ENCODE measurements at places on chromosomes 13 and 19.

DNA sequence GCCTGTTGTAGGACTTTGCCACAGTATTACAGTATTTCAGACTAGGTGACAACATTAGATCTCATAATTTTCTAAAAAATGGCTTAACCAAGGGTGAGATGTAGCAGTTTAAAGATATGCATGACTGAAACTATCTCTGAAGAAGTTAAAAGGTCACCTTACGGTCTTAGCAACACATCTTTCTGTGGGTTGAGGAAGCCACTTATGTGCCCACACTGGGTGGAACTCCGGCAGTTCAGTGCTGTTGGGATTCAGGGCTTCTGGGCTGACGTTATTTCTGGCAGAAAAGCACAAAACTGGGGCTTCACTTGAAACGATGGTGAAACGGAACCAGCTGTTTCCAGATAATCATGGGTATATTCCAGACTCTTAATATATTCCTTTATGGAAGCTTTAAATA lies 697.3 kb downstream of the PCDH9 start:
- DNase-seq = no peak

DNA sequence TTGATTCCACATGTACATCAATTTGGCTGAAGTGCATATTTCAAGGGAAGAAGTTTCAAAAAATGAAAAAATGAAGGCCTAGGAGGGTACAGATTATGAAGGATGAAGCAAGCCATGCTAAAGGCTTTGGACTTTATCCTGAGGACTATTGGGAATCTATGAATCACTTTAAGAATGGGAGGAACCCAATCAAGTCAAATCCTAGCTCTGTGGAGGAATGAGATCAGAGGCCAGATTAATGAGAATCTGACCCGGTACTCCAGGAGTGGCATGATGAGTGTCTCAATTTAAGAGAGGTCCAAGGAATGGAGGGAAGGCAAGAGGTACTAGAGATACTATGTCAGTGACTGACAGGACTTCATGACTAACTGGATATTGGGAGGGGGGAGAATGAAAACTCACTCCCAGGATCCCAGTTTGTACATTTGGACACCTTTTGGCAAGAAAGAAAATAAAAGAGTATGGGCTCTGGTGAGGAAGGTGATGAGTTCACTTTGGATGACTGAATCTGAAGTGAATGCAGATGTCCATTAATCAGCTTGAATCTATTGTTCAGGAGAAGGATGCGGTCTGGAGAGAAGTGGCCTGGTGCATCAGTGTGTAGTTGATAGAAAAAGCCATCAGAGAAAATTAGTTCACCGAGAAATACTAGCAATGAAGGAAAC lies 349.0 kb downstream of the EFNB2 start:
- DNase-seq = no peak

DNA sequence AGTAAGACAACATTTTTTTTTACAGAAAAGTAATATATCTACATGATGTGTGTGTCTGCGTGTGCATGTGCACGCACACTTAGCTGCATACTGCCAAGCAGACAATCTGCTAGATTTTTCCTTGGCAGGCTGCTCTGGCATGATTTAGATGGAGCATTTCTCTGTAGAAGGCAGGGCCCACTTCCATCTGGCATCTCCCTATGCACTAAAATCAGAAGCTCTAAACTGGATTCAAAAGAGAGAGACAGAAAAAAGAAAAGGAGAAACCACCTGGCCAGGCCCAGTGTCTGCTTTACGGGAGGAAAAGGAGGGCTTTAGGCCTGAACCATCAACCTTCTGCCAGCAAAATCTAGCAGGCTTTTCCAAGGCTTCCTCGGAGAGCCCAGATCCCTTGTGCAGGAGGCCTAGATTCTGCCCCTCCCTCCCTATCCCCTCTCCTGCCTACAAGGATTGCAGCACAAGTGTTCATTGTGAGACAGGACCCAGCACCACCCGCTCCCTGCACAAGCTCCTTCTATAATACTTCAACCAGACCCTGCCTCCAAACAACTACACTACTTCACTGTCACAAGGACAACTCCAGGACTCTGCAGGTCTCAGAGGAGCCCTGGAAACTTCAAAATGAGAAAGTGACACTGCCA lies 99.3 kb downstream of the DOCK9 start:
- DNase-seq = no peak

DNA sequence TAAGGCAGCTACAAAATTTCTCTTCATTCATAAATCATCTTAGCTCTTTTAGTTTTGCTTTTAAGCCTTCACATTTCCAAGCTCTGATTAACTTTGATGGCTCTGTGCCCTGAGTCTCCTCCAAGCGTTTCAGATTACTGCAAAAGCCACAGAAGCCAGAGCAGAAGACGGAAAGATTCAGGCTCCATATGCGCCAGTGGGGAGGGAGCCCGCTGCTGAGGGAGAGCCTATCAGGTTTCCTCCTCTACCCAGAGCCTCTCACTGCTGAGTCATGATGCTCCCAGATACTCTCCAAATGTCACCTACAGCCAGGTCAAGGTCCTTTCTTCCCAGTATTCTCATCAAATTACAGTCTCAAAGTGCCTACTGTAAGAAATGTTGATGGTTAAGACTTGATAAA lies 193.6 kb downstream of the RAP2A start:
- no peak for DNase-seq

DNA sequence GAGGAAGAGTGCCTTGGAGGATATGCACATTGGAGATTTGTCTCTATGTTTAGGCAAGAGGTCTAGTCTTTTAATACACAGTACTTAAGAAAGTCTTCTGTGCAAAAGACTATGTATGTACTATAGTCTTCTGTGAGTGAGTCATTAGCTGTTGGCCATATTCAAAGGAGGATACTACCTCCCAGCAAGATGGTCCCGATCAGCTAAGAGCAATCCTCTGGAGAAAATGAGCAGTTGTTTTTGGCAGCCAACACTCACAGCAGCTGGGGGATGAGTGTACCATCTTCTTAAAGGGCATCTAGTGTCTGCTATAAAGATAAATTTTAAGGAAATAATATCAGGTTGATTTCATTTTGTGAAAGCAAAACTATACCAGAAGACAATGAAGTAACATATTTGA lies 487.8 kb downstream of the KCTD12 start:
- DNase-seq = no peak

DNA sequence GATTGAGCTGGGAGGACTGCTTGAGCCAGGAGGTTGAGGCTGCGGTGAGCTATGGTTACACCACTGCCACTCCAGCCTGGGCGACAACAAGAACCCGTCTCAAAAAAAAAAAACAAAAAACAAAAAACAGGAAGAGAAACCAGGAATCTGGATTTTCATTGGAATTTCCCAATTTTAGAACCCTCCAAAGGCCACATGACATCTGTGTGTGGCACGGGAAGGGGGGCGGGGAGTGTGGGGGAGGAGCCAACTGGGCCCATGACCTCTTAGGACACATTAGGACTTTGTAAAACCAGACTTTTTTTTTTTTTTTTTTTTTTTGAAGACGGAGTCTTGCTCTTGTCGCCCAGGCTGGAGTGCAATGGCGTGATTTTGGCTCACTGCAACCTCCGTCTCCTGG lies 21.2 kb upstream of the MYDGF start:
- no peak for DNase-seq

DNA sequence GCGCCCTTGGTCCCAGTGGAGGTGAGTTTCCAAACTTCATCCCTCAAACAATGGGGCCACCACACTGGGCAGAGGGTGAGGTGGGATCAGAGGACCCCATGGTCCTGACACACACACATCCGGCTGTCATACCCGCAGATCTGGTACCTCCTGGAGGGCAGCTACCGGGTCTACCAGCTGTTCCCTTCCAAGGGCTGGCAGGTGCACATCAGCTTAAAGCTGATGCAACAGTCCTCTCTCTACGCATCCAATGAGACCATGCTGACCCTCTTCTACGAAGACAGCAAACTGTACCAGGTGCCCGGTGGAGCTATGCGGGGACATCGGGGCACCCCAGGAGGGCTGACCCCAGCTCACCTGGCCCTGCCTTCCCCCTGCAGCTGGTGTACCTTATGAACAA lies 14.0 kb upstream of the PSMD8 start:
- DNase-seq = no peak

- no peak for DNase-seq
Measured at GRCh38 chr19:2180114-2180513, 16.4 kb downstream of the DOT1L start.

- no peak for DNase-seq
Measured at GRCh38 chr13:36555151-36555986, 118.5 kb upstream of the SERTM1 start.

- no peak for DNase-seq
Measured at GRCh38 chr13:47372751-47373150, 475.9 kb upstream of the HTR2A start.

- no peak for DNase-seq
Measured at GRCh38 chr19:38647966-38648768, 718 bp downstream of the ACTN4 start.

DNA sequence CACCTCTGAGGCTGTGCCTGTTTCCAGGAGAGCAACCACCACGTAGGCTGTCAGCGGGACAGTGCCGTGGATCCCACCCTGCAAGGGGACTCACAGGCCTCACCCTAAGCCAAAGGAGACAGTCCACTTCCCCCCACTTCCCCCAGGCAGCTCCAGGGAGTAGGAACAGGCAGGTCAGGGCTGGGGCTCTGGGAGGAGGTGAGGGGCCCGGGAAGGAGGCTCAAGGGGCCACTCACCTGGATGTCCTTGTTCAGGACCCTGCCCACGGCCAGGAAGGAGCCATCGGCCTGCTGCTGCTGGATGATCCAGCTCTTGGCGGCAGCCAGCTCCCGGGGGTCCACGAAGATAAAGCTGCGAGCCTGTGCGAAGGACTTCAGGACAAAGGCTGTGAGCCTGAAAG lies 25.6 kb downstream of the F2RL3 start:
- DNase-seq = no peak

GRCh38 chr13:30898678-30899241 lies 7.3 kb upstream of the MEDAG start:
- no peak for DNase-seq

- DNase-seq = no peak
Measured at GRCh38 chr19:57377498-57378146, 12.0 kb upstream of the ZNF548 start.

DNA sequence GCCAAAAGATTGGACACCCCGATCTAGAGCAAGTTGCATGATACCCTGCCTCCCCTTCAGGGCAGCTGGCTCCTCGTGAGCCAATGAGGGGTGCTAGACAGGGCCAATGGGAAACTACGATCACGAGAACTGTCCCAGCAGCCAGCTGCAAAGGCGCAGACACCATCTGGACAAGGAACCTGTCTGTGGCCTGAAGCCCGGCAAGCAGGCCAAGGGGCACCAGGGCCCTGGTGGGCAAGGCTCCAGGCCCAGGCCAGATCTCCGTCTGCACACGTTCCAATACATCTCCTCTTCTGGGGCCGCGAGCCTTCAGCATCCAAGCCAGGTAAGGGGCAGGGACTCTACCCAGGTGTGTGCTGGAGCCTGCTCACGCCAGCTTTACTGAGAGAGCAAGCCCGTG lies 20.2 kb downstream of the MED26 start:
- no peak for DNase-seq

DNA sequence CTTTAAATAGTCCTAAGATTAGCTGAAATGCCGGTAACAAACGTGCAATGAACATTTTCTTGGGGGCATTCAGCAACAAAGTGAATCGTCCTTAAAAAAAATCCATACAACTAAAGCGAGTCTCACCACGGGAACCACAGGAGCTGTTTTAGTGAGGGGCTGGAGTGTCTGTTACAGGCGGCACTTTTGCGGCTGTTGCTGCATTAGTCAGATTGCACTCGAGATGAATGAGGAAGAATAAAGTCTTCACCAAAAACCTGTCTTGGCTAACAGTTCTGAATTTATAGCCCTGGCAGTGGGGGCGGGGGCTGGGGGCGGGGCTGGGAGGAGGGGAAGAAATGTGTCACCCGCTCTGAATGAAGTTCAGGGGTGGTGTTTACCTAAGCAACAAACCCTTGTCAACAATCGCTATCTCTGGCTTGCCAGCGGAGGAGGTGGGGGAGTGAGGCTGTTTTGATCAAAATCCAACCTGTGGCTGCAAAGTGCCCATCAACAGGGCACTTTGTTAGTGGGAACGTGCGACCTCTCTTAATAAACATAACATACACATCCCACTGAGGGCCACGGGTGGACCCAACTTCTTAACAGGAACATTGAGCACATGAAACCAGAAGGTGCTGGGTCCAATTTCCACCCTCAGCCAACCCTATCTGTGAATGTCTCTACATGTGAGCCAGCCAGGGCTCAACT lies 44.5 kb downstream of the RFX2 start:
- no peak for DNase-seq

DNA sequence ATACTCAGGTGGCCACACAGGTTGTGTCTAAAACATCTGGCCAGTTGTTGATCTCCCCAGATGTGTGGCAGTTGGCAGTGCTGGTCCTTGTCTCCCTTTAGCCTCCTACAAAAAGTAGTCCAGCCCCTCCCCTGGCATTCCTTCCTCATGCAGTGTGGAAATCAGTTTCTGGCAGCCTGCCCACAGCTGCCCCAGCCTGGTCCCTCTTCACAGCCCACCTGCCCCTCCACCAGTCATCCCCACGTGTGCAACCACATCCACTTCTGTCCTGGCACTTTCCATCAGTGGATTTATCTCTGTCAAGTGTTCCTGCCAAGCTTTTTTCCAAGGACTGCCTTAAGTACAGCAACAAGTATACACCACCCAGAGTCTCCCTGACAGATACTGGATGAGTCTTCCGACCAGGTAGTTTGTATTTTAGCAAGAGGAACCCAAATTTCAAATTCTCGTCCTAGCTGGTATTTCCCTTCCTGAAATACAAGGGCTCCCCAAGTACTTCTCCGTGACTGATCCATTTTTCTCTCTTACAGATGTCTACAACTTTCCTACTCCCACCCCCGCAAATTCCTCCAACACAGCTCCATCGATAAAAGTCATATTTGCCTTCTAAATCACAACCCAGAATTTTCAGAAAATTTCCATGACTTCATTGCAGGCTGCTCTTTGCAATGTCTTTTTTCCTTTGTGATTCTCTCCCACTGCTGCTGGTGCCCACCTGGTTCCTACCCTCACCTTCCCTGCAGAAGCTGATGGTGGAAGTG lies 313.5 kb downstream of the FOXO1 start:
- no peak for DNase-seq

DNA sequence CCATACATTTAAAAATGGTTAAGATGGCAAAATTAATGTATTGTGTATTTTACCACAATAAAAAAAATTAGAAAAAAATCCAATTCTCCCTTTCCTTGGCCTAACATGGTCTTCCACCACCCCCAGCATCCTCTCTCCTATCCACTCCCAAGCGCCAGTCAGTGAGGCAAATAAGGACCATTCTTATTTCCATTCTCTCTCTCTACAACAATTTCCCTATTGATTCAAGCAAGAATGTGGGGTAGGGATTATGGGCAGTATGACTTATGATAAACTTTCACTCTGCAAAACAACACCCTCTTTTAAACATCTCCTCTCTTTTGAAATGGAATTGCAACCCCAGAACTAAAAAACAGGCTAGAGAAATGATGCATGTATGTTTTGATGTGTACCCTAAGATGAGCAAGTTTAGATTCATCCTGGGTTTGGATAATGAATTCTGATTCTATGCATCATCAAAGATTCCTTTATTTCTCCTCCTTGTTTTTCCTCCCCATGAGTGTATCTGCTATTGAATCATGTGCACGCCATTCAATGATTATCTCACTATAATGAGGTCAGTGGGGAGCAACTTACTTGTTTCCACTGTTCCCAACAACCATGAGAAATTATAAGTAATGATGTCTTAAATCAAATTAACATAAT lies 3.5 kb downstream of the STARD13 start:
- no peak for DNase-seq

Data from HL-60 (cell line).